ENCODE measurements at places on chromosomes 3 and 15.
A peak's percentile ranks its signal among the peaks of the same experiment; 100 is the strongest.

GRCh38 chr15:80072285-80072994 is 13.0 kb downstream of the ZFAND6 start:
- DNase-seq = peak; percentile 89

DNA sequence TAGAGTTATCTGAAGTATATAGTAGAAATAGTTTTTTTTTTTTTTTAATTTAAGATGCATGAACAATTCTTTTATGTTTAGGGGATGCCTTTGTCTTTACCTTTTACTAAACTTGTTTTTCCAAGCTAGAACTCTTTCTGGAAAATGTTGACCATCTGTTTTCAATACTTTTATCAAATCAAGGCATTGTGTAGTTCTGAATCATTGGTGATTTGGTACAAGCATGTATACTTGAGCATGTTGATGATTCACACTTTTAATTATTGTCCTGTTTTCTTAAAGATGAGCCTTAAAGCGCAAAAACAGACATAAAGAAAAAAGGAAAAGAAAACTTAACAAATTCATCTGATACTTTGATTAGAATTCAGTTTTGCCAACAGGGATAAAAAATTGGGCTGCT is 28.3 kb downstream of the PDCD6IP start:
- no peak for DNase-seq

GRCh38 chr3:40292637-40293349 is 16.7 kb upstream of the EIF1B start:
- no peak for DNase-seq

DNA sequence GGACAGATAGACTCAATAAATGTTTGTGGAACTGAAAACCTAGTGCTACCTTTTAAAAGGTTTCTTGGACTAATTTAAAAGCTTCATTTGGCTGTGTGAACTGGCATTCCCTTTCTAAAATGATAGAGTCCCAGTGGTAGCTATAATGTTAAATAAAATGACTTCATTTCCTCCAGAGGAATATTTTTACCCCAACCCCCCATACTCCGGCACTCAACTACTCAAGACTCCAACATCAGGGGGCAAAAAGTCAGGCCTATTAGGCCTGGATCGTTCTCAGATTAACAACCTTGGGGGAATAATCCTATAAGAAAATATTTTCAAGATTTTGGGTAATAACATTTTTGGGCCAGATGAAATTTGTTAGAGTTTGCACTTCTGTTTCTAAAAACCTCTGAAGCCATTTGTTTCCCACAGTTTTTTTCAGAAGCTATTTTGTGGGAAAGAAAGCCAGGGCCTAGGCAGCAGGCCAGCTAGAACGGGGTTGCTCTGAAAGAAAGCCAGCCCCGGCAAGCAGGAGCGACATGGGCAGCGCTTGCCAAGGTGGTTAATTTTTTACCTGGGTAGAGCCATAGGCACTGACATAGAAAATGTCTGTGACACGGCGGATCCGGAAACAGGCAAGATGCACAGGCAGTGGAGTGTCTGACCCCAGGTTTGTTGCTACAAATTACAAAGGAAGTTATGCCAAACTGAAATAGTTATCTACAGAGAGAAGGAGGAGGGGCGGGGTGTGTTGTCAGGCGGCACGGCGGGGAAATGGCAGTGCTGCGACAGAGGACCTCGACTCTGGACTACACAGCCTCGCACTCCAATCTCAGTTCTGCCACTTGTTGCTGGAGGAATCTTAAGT is 84.6 kb downstream of the MAGI1 start:
- DNase-seq = no peak

- DNase-seq = no peak
These were observed 17.2 kb upstream of the ABHD10 start for GRCh38 chr3:111961461-111962164.

Measured in bone marrow (tissue), 2 donors.